Fibroblast of skin of scalp (primary cell): ENCODE measurements at places on chromosomes 7 and 10.

DNA sequence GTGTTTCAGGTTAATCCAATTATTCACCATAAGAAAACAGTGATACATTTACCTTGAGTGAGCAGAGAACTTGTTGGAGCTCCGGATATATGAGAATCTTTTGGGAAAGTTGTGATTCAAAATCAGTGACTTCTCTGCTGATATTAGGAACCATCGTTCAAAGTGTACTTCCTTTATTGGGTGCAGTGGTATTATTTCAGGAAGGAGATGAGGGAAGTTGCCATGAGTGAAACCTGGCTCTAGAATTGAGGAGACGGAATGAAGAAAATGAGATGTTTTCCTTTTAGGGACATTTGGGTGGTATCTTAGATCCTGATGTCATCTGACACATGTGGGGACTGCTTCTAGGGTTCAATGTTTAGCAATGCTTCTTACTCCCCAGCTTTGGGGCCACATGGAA lies 343.9 kb downstream of the ABCA13 start:
- DNase-seq, result no peak

GRCh38 chr10:100727808-100728207 lies 17.6 kb upstream of the PAX2 start:
- no peak for DNase-seq

DNA sequence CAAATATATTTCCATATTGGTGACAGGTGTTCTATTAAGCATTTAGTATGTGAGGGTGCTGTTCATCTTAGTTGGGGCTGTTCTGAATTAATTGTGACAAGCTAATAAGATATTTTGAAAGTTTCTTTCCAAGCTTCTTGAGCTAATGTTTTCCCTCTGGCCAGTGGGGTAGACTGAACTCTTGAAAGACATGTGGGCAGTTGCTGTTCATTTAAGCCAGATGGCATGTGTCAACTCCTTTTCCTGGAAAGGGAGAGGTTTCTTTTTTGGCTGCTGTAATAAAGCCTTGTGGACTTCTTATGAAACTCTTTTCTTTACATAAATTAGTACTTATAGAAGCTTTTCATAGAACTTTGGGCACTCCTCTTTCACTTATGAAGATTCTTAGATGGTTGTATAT lies 21.7 kb downstream of the RAB18 start:
- peak; percentile 50 for DNase-seq

DNA sequence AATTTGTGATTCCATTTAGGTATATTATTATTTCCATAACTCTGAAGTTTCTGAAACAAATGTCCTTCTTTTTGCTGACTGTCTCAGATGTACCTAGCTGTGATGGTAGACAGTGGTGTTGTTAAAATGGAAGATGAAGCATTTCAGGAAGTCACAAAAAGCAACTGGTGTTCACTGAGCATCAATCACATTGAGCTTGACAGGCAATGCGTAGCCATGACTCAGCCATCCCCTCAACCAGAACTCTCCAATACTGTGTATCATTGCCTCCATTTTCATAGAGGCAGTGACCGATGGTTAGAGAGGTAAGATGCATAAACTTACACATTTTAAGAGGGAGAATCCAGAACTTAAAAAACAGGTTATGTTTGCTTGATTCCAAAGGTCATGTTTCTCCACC lies 434.0 kb downstream of the INHBA start:
- DNase-seq, result no peak

DNA sequence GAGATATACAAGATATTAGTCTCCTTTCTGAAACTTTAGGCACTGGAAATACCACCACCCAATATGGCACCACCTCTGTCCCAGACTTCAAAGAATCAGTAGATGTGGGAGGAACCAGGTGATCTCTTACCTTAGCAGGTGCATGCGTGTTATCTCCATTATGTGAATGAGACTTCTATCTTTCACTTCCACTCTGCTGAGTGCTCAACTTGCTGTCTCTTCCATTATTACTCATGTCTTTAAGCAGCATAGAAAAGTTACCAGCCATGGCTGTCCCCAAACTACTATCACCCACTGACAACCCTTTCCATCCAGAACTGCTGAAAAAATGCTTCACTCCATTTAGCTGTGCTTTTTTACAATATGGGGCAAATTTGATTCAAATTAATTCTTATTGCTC lies 101.5 kb upstream of the PRSS1 start:
- no peak for DNase-seq

GRCh38 chr7:70177166-70177565 lies 578.9 kb downstream of the AUTS2 start:
- peak; percentile 73 for DNase-seq

GRCh38 chr10:78584266-78584665 lies 484.5 kb upstream of the ZMIZ1 start:
- no peak for DNase-seq

GRCh38 chr10:61992059-61992460 lies 90.6 kb downstream of the ARID5B start:
- no peak for DNase-seq

DNA sequence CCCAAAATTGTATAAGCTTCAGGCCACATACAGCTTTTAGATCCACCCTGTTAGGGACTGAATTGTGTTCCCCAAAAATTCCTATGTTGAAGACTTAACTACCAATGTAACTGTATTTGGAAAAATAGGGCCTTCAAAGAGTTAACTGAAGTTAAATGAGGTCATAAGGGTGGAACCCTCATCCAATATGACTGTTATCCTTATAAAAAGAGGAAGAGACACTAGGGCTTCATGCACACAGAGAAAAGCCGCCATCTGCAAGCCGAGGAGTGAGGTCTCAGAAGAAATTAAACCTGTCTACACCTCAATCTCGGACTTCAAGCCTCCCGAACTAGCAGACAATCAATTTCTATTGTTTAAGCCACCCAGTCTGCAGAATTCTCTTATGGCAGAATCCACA lies 317.9 kb upstream of the NFE2L3 start:
- DNase-seq, result no peak

DNA sequence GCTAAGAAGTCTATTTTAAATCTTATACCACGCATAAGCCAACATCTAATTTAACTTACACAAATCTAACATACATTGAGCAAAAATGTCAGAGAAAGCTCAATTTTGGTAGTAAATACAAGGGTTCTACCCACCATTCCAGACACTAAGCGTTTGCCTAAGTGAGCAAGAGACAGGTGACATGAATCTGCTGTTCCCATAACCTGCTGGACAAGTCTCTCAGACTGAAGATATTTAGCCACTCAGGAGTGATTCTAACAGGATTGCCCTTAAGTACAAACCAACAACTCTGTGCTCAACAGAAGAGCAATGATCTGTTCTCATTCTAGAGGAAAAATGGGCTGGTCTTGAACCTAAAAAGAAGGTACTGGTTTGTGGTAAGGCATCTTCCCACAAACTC lies 18.8 kb downstream of the EZH2 start:
- no peak for DNase-seq

DNA sequence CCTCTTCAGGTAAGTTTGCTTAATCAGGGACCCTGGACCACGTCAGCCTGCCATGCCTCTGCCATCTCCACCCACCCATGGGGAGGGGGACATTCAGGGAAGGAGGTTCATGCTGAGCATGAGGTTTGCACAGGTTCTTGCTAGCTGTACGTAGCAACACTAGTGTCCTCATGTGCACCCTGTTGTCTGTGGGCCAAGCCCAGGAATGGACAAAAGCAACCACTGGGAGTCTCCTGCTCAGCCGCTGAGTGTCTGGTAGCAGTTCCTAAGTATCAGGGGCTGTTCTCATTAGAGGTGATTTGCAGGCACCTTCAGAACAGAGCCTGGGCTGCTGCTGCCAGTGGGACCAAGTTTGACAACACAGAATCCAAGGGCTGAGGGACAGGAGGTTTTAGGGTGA lies 17.9 kb downstream of the CASP7 start:
- DNase-seq, result no peak

- DNase-seq, result no peak
These were observed 10.1 kb upstream of the CELF2 start for GRCh38 chr10:11007476-11008020.

- DNase-seq, result no peak
These were observed 711 bp downstream of the HIP1 start for GRCh38 chr7:75737856-75738603.

DNA sequence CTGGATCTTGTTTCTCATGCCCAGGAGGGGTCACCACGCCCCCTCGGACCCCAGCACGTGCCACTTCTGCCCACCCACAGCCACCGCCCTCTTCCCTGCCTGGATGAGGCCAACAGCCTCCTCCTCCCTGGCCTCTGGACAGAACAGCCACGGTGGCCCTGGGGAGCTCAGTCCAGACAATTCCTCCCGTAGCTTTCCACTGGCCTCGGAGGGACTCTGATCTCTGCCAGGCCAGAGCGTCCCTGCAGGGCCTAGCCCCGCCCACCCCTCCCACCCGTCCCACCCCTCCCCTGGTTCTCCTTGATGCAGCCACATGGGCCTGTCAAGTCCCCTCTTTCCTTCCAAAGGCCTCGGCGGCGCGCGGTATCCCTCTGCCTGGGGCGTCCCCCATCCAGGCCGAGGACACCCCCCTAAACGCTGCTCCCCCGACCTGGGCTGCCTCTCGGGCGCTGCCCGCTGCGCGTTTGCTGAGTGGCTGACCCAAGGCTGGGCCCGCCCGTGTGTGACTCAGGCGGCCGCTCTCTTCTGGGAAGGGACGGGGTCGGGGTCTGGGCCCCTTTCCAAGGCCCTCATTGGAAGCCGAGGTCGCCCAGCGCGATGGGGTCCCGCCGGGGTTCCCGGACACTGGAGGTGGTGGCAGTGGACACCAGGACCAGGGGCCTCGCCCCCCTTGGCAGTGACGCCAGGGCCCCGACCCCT lies 557 bp downstream of the TMEM120A start:
- DNase-seq, result peak; percentile 37

DNA sequence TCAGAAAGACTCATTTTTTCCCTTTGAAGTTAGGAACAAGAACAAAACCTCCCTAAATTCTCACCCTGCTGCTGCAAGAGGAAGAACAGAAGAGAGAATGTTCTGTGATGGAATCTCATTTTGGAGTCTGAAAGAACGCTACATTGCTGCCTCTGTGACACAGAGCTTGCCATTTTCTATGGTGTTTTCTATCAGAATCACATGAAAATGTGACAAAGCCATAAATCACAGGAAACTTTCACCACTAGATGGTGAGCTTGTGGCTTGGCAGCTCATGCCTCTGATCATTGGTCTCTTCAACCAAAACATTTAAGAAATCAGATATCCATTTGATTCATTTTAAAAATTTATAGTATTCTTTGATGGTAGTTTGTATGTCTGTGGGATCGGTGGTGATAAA lies 82.9 kb downstream of the CADPS2 start:
- DNase-seq, result peak; percentile 34

DNA sequence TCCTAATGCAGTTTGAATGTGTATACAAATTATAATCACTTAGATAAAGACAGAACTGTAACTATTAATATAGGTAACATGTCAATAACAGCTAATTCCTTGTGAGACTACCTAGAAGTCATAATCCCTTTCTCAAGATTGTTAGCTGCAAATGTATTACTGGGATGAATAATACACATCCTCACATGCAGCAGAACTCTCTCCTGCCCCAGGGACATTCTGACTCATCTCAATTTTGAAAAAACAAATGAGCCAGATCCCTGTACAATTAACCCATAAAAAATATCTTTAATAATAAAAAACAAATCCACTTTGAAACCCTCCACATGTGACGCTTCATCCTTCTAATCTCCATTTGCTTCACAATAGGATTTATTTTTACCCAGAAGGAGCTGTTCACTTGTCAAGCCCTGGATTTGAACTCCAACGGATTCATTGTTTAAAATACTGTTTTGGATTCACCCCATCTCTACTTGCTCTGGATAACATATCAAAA lies 428.4 kb upstream of the TEX47 start:
- DNase-seq, result peak; percentile 31

GRCh38 chr7:138887872-138888656 lies 90.1 kb upstream of the ATP6V0A4 start:
- DNase-seq, result no peak

GRCh38 chr10:71266918-71267442 lies 52.1 kb upstream of the SLC29A3 start:
- DNase-seq, result no peak

- peak; percentile 3 for DNase-seq
These were observed 116.1 kb downstream of the STRA8 start for GRCh38 chr7:135349746-135350145.

GRCh38 chr7:51731075-51731474 lies 414.5 kb upstream of the COBL start:
- no peak for DNase-seq

DNA sequence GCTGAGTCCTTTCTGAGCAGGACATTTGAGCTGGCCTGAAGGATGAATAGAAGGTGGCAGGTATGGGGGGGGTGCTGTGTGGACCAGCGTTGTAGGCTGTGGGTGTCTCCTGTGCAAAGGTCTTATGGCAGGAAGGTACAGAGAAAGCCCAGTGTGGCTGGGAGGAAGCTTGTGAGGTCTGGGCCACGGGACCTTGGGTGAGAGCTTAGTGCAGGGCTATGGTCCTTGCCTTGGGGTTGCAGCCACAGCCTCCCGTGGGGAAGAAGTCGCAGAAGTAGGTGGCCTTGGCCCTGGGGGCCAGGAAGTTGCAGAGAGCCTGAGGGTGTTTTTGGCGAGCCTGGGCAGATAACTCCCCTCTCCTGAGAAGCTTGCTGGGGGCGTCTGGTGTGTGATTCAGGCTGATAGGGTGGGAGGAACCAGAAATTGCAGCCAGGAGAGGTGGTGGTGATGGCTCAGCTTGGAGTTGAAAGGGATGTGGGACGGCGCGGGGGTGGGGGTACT lies 172.0 kb upstream of the TNRC18 start:
- DNase-seq, result peak; percentile 72

GRCh38 chr10:129707406-129708388 lies 240.7 kb downstream of the MGMT start:
- peak; percentile 27 for DNase-seq

GRCh38 chr7:76187272-76187671 lies 14.4 kb upstream of the SRRM3 start:
- no peak for DNase-seq

GRCh38 chr7:37290731-37291130 lies 157.9 kb downstream of the ELMO1 start:
- no peak for DNase-seq

GRCh38 chr10:100334762-100335161 lies 4.7 kb upstream of the PKD2L1 start:
- no peak for DNase-seq

DNA sequence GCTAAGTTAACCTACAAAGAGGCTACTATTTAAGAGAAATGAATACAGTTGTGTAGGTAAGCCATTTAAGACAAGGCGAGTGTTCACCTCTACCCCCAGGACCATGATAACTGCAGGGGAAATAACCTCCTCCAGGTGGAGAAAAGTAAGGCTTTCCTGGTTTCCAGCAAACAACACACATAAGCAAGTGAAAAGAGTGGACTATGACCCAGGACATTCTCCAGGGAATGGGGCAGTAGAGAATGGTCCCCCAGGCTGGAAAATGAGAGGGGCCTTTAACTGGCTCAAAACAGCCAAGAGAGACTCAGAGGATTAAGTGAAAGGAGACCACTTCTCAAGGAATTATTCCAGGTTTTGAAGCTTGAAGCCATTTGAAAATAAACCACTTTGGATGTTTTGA lies 101.0 kb upstream of the GJD4 start:
- no peak for DNase-seq

GRCh38 chr10:125708971-125709503 lies 10.5 kb upstream of the EDRF1 start:
- no peak for DNase-seq
